ENCODE measurements at places on chromosomes 11 and 22.

DNA sequence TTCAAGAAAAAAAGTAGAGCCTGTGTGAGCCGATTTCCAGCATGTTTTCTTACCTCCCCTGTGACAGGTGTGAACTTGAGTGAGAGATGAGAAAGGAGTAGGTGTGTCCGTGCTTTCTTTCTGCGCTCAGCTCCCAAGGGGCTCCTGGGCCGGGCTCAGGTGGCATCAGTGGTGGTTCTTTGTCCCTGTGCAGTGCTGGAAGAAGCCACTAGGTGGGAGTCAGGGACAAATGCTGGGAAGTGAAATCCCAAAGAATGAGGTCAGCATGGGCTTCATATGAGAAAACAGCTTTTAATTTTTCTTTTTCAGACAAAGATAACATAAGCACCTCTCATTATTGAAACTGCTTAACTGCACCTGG lies 57.8 kb downstream of the PPFIBP2 start:
- DNase-seq, result peak; percentile 39

DNA sequence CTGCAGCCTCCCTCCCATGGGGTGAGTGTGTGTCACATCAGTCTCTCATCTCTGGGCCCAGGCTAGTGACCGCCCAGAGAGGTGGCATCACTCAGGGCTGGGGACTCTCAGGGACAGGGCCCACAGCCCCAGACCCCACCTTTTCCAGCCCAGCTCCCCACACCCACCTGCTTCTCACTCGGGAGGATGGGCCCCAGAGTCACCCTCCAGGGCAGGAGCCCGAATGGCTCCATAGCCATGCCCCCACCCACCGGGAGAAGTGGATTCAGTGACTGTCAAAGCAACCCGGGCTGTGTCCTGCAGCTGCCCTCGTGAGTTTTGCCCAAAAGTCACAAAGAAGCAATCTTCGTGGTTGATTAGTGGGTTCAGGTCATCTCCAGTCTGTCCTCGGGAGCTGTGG lies 26.0 kb downstream of the PARVG start:
- DNase-seq, result no peak

DNA sequence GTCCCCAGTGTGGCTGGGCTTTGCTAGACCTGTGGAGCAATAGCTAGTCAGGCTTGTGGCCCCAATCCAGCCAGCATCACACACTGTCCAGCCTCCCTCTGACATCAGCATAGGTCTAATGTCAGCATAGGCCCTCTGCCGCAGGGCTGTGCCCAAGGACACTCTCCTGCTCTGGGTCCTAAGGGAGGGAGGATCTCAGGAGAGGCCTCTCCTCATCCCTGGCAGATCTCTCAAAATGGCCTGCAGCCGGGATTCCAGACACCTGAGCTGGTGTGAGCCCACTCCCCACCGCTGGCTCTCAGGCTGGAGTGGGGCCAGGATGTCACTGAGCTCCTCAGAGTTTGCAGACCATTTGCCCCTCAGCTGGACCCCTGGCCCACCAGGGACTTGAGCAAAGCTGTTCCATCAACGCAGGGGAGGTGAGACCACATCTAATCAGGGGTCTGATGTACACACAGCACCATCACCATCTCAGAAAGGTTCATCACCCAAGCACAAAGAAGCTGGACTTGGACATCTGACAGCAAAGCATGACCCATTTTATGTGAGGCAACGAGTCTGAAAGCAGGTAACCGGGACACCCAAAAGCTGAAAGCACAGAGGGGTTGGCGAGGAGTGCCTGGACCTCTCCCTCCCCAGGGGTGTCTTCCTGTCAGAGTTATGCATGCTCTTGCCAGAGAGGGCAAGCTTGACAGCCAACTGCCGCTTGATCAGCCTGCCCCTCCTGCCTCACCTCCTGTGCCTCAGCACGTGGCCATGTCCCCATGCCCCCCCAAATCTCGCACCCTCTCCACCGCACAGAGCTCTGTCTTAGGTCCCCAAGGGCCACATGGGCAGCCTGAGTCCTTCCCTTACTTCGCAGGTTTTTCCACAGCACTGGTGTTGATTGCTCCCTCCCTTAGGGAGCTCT lies 69.7 kb upstream of the SEPTIN5 start:
- DNase-seq, result no peak

DNA sequence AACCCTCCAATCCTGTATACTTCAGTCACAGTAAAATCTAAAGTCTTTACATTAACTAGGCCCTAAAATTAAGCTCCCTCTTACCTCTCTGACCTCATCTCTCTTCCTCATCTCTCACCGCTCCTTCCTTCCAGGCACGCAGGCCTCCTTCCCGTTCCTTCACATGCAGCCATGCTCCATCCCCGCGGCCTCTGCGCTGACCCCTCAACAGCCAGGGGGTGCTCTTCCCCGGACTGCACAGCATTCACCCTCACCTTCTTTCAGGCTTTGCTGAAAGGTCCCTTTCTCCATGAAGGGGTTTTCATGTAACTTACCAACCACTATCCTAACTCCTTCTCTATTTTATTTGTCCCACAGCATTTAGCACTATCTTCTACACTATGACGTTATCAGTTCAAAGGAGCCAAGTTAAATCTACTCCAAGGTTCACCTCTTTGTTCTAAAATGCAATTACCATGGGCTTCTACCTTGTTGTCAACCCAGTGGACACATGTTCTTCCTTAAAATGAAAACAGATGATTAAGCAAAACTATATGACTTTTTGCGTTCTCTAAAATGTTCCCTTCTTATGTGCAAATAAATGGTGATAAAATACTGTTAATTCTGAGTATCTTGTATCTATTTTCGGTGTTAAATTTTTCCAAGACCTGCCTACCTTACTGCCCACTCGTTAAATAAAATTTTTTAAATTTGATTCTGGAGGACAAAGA lies 57.8 kb upstream of the APOA1 start:
- DNase-seq, result peak; percentile 38

DNA sequence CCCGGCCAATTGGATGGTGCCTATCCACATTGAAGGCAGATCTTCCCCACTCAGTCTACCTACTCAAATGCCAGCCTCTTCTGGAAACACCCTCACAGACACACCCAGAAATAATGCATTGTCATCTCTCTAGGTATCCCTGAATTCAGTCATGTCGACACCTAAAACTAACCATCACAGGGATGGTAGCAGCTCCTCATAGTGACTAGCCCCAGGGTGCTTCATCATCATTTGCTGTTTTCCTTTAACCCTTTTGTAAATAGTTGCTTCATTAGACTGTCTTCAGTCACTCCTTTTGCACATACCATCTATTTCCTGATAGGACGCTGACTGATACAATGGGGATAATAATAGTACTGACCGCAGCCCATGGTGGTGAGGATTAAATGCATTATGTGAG lies 18.8 kb upstream of the AMOTL1 start:
- no peak for DNase-seq

GRCh38 chr11:33266393-33267215 lies 9.4 kb downstream of the HIPK3 start:
- no peak for DNase-seq

DNA sequence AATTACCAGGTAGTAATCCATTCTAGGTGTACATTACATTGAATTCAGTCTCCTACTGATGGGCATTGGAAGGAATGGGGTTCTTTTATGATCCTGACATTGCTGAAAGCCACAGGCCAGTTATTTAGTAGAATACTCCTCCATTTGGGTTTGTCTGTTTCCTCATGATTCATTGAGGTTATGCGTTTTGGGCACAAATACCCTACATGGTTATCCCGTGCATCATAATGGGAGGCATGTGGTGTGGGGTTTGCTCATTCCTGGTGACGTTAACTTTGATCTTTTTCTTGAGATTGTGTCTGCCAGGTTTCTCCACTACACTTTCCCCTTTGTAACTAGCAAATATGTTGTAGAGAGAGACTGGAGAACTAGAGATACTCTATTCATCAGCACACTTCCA lies 5.5 kb downstream of the FOLR3 start:
- DNase-seq, result no peak

DNA sequence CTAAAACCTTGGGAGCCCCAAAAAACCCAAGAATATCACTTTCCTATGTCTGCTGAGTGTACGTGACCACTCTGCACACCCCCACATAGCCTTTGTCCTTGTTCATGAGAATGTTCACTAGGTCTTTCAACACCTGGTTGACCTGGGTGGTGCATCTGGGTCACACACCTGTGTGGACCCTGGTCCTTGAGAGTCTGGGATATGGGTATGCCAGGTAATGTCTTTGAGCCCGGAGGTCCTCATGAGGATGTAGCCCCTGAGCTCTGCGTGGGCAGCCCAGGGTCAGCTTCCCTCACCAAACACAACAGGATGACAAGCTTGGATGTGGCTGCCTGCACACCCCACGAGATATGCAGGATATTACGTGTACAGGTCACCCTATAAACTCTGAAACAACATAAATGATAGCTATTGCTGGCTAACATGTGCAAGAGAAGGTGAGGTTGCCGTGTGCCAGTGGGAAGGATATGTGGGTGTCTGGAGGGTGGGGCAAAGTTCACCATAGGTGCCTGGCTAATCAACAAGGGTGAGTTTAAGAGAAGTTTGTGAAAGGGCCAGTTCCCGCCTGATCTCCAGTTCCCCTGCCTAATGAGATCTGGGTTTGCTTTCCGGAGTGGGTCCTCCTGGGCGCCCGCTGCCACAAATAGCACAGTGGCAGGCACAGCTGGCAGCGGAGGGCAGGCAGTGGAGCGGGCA lies 1.4 kb upstream of the PPARA start:
- DNase-seq, result no peak

DNA sequence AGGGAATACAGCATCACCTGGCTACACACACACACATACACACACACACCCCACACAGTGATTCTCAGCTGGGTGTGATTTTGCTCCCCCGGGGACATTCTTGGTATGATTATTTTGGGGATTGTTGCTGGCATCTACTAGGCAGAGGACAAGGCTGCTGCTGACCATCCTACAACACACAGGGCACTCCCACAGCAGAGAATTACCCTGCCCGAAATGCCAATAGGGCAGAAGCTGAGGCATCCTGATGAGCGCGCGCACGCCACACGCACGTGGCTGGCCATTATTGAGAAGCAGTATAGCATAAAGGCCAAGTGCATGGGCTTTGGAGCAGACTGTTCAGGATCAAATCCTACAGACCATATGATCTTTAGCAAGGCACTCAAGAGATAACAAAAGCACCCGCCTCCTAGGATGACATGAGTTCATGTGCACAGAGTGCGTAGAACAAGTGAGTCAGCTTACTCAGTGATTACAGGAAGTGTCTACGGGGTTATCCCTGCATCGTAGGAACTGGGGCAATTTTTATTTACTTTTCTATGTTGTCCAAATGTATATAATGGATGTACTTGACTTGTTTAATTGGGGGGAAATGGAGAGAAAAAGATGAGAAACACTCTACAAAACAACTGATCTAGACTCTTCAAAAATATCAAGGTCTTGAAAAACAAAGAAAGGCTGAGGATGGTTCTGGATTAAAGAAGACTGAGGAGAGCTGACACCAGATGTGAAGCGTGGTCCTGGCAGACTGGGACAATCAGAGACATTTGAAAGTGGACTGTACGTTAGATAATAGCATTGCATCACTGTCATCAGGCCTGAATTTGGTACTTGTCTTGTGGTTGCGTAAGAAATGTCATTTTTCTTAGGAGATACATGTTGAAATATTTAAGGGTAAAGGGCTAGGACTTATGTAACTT lies 7.2 kb upstream of the EHD1 start:
- DNase-seq, result no peak

GRCh38 chr11:114915871-114916805 lies 237.8 kb downstream of the NXPE2 start:
- DNase-seq, result no peak

DNA sequence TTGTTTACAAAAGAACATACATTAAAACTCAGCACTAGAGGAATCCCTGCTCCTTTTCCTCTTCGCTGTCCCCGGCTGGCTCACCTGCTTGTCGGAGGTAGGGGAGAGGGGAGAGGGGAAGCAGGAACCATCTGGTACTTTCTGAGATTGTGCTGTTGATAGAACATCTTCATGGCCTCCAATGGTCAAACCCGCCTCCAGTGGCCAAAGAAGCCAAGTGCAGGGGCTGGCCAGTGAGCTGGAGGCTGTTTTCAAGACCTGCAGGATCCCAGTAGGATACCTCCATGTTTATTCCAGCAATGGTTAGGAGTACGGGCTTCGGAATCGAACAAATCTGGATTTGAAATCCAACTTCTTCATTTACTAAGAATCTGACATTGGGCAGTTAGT lies 92.6 kb downstream of the PKNOX2 start:
- DNase-seq, result no peak

DNA sequence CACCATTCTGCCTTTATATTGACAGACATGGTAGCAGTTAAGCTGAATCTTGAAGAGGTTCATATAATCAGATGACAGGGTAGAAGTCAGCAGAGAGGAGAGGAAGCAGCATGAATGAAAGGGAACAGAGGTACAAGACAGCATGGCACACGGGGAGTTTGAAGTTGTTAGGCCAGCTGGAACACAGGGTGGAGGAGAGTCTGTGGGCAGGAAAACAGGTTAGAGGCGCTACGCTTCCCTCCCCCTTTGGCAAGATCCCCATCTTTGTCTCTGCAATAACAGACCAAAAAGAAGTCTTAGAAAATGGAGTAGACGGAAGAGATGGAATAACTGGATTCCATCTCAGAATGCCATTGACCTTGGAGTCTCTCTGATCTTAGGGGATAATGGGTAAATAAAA lies 20.0 kb upstream of the NDUFC2 start:
- no peak for DNase-seq

DNA sequence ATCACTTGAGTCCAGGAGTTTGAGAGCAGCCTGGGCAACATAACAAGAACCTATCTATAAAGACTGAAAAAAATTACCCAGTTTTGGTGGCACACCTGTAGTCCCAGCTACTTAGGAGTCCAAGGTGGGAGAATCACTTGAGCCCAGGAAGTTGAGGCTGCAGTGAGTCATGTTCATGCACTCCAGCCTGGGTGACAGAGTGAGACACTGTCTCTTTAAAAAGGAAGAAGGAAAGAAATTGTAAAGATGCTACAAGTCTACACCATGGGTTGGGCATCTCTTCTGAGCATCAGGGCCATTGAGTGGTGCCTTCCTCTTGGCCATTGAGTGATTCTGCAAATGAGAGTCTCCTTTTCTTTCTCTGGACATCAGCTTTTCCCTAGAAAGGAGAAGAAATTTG lies 15.7 kb upstream of the MTMR3 start:
- no peak for DNase-seq

GRCh38 chr11:67027943-67028542 lies 5.1 kb downstream of the SYT12 start:
- no peak for DNase-seq

DNA sequence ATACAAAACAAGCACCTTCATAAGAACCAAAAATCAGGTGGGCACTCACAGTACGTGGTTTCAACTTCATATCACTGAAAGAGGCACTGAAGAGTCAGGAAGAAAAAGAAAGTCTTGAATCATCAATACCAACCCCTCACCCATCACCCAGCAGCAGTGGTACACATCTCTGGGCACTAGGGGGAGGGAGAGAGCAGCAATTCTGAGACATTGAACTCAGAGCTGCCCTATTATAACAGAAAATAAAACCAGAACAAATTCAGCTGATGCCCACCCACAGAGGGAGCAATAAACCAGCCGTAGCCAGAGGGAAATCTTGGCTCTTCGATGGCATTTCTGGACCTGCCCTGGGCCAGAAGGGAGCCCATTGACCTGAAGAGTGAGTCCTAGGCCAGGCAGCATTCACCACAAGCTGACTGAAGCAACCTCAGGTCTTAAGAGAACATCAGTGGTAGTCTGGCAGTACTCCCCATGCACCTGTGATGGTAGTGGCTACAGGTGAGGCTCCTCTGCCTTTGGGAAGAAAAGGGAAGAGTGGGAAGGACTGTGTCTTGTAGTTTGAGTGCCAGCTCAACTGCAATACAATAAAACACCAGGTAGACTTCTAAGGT lies 42.2 kb upstream of the FAM181B start:
- no peak for DNase-seq

GRCh38 chr22:40009951-40010671 lies 15.4 kb downstream of the FAM83F start:
- no peak for DNase-seq

Data from substantia nigra (tissue), 51 donors.